ENCODE measurements at places on chromosomes 2 and 18.

GRCh38 chr2:71926876-71927756 lies 220.5 kb downstream of the CYP26B1 start:
- DNase-seq: no peak

DNA sequence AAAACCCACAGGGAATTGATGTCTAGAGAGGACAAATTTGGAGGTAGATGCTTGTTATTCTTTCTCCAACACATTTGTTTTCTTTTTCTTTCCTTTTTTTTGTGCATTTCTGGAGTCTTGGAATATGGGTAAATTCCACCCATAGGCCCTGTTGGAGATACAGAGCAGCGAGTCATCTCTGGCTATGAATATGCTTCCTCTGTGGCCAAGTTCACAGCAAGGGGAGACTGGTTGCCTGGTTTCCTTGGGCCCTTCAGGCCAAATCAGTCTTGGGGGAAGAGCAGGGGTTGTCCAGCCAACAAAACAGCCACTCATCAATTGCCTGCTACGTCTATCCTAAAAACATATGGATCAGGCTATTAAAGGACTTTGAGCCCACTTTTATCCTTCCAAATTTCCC lies 27.5 kb downstream of the SP100 start:
- DNase-seq: peak; percentile 32

DNA sequence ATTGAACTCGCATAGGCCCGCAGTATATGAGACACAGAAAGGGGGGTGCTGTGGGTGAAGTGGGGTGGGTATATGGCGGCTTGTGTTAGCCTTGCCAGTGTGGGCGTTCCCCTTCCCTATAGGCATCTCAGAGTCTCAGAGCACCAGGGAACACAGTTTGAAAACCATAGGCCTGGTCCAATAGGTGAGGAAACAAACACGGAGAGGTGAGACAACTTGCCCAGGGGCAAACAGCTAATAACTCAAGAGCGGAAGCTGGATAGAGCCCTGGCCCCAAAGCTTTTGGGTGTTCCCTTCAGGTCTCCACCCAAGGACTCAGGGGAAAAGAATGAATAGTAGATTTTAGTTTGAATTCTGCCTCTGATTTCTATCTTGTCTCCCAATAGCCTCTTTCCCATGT lies 7.9 kb downstream of the LIPG start:
- no peak for DNase-seq

DNA sequence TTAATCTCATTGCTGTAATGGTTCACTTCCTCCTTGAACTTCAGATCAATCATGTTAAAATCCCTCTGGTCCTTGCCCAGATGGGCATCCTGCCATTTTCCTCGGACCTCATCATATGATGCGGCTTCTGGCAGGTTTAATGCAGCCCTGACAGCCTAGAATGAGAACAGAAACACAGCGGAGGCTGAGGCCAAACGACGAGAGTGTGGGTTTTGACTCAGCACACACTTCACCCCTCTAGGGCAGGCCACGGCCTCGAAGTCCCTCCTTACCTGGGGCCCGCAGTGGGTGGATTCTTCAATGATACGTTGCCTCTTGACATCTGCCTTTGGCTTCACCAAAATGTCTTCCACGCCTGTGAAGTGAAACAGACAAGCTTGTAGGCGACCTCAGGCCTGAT lies 56.8 kb downstream of the POLR1A start:
- DNase-seq: no peak

DNA sequence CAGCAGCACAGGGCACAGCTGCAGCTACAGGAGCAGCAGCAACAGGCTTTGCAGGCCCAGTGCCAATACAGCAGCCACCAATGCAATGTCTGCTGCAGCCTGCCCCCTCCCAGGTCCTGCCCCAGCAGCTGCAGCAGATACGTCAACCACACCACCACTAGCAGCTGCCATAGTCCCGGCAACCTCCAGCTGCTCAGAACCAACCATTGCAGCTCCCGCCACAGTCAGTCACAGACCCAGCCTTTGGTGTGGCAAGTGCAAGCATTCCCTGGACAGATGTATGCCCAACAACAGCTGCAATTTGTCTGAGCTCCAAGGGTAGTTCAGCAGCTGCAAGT lies 53.3 kb upstream of the TUBA3E start:
- no peak for DNase-seq

DNA sequence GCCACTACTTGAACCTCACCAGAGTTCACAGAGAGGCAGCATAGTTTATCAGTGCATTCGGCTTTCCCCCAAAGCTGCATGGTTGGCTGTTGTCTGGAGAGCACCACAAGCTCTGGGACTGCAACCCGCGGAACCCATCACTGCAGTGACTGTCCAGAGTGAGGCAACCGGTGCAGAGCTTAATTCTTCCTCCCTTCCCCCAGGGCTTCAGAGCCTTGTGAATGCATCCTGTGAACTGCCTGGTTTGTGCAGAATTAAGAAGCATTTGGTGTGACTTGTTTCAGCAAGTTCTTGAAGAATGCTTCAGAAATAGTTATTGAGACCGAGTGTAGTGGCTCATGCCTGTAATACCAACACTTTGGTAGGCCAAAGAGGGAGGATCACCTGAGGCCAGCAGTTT lies 99.2 kb upstream of the FOSL2 start:
- no peak for DNase-seq

DNA sequence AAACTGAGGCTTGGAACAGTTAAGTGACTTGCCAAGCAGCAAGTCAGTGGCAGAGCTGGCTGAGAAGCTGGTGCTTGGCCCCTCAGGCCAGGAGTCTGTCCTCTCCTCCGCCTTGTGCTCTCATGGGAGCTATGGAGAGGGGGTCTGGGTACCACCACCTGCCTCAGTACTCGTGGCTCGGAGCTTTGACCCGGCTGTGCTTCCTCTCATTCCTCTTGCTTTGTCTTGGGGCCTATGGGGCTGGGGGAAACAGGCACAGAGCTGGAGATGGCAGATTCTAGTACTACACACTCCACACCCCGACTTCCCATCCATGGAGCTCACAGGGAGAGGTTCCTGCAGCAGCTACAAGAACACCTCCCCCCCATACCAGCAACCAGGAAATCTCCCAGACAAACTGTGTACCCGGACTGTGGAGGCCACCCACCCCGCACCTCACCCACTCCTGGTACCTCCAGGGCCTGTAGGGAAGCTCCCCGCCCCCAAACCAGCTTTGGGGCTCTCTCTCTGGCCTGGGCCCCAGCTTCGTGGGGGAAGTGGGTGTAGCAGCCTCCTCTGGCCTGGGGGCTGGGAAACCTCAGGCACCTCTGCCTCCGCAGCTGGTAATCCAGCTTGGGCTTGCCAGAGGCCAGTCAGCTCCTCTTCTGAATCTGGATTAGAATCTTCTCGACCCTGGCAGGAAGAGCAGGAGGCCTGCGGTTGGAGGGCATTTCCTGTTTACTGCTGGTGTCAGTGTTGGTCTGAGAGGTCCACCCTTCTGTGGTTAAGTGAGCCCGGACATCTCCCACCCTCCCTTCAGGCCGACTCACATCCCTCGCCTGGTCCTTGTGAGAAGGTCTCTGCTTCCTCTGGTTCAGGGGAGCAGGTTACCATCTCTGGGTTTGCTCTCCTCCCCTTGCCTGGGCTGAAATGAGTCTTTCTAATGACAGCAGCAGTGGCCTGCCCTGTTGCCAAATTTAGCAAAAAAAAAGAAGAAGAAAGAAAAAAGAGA lies 22.3 kb upstream of the RHOB start:
- DNase-seq: peak; percentile 81
